ENCODE measurements at places on chromosomes 3 and 15.

GRCh38 chr3:28134198-28134597 is 107.2 kb upstream of the CMC1 start:
- no peak for DNase-seq

DNA sequence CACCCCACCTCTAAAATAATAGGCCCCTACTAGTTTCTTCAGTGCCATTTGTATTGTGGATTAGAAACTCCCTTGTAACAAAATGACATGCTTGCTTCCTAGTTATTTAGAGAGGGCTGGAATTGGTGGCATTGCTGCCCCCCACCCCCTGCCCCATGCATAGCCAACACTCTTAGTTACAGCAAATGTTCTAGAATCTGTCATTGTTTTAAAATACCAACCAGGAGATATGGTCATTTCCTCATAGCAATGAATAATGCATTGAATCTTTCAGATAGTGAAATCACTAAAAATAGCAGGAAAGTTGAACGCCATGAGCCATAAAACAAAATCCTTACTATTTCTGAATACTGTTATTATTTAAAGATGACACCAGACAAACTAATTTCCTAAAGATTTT is 292.5 kb downstream of the ARPP21 start:
- no peak for DNase-seq

DNA sequence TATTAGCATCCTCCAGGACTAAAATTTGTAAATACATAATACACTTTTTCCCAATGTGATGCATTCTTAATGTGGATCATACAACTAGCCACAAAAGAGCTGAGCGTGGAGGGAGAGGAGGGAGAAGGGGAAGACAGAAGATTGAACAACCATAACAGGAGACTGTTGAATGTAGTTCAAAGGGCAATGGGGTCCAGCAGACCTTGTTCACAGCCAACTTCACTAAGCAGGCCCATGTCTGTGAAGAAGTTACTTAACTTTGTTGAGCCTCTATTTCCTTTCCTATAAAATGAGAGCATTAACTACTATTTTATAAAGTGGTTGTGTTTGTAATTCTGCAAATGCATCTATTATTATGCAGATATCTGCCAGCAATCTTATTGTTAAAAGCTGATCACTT is 13.3 kb downstream of the NCEH1 start:
- no peak for DNase-seq

DNA sequence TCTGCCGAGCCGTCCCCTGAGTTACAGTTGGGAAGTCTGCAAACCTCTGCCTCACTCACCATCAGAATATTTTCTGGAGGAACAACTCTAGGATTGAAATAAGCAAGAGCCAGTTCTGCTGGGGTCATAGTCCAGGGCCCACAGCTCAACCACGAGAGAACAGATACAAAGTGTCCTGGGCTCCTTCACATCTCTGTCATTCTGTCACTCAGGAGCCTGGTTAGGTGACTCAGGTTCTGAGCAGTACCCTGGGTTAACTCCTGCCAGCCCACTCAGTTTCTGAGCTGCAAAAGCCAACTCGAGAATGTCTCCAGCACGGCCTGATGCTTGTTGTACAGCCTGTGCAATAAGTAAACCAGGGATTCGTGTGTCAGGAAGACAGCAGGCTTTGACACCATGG is 155.7 kb downstream of the SLCO3A1 start:
- no peak for DNase-seq

- DNase-seq = no peak
Measured at GRCh38 chr3:133940536-133940935, 44.9 kb upstream of the RAB6B start.

- no peak for DNase-seq
Measured at GRCh38 chr3:11913316-11913715, 66.6 kb upstream of the TAMM41 start.

DNA sequence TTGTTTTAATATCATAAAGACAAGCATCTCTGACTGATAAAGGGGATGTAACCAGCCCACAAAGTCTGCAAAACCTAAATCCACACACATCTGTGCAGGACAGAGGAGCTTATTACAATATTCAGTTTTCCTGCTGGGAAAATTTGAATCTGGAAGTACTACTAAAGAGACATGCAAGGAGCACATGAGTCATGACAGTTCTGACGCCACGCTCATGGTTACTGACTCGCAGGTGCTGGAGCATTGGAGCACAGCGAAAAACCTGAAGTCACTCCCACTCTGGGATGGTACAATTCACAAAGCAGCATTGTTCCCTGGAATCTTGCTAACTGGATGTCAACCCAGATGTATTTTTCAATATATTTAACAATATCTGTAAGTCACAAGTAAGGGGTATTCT is 7.6 kb upstream of the ISL2 start:
- no peak for DNase-seq

DNA sequence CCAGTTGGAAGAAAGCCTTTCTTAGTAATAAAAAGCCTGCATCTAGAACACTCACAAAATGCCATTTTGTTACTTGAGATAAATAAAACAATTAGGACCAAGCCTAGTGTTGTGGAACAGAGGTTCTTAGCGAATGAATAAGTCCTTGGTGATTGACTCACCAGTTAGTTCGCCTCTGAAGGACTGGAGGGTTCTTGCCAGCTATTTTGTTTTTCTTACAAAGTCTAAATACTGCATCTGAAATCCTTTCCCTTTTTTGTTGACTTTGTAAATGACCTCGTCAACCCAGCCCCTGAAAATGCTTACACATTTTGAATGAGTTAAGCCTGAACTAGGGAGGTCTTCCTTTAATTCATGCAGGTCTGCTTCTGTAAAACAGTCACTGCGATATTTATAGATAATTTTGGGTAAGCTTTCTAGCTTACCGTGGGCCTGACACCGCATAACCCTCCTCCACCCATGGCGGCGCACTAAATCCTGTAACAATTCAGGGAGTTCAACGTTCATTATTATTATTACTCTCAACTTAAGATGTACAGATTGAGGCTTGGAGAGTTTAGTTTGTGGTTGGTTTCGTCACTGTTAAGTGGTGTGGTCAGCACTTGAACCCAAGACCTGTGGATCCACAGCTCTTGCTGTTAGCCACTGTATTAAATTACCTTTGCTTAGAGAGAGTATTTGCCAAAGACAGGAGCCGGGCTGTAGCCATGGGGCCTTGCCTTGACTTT is 45.0 kb upstream of the SACM1L start:
- DNase-seq = no peak
